Activated CD4-positive, alpha-beta T cell treated with anti-CD3 and anti-CD28 coated beads, Interleukin-2, amount 50 U/mL, for 4 hours (primary cell): ENCODE measurements at places on chromosomes 1 and 21.

GRCh38 chr1:204321665-204322064, 38.1 kb downstream of the PLEKHA6 start:
- DNase-seq: no peak

DNA sequence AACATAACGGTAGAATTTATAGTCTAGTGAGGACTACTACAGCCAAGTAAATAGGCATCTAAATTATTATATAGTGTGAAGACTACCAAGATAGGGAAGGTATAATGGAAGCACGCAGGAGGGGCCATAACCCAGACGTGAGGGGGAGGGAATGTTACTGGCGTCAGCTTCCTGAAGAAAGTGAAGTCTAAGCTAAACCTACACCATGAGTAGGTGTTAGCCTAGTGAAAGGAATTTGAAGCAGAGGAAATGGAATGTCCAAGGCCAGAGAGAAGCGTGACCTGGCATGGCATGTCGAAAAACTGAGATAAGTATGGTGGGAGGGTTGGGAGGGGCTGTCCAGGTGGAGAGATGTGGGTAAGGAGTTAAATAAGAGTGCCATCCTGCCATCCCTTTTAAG, 140.5 kb downstream of the SLC44A5 start:
- DNase-seq: no peak

DNA sequence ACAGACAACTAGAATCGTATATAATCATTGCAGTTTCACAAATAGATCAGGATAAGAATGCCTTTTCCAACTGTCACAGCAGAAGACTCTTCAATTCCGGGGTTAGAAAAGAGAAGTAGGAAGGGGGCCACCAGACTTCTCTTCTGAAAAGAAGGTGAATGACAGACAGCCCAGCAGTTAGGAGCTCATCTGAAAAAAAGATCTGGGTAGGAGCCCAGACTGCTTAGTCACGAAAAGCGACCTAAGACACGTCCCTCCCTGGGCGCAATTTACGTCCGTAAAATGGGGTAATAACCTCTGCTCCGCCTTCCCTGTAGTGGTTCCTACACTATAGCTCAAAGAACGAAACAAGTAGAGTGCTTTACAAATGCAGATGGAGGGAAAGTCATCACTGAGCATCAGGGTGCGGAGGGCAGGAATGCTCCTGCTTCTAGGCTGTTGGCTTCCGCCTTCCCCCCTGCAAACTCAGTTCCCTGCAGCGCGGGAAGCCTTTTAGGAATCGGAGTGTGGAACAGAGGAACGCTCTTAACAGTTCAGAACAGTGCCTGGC, 582 bp downstream of the ORC1 start:
- peak; percentile 38 for DNase-seq

- DNase-seq: no peak
Observed at GRCh38 chr1:3858231-3858981, 1.1 kb downstream of the DFFB start.

DNA sequence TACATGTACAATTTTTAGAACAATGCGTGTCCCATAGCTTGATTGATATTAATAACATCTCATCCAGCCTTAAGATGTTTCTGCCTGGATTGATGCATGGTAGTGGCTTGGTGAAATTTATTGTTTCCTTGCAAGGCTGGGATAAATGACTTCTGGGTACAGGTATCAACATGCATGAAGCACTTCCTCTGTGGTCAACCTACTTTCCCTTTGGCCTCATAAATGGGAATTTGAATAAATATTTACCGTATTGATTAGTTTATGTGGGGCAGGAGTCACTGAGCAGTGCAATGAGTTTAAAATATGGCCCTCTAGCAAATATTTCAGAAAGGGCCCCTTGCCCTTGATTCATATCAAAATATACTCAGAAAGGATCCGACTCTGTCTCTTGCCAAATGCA, 83.9 kb upstream of the KCNE2 start:
- no peak for DNase-seq

DNA sequence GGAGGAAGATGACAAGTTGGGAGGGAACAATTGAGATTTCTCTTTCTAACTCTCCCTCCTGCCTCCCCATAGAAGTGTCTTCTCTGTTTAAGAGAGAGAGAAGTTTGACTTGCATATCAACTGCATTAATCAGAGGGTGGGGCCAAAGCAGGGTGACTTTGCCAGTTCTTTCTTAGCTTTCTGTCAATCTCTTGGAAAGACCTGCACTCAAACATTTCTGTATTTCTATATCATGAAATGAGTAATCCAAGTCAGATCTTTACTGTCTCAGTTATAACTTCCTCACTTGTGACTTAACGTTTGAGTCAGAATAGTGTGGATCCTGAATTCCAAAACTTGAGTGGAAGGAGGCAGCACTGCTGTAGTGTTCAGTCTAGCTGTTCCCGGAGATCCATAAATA, 180.8 kb upstream of the KCNK2 start:
- no peak for DNase-seq

DNA sequence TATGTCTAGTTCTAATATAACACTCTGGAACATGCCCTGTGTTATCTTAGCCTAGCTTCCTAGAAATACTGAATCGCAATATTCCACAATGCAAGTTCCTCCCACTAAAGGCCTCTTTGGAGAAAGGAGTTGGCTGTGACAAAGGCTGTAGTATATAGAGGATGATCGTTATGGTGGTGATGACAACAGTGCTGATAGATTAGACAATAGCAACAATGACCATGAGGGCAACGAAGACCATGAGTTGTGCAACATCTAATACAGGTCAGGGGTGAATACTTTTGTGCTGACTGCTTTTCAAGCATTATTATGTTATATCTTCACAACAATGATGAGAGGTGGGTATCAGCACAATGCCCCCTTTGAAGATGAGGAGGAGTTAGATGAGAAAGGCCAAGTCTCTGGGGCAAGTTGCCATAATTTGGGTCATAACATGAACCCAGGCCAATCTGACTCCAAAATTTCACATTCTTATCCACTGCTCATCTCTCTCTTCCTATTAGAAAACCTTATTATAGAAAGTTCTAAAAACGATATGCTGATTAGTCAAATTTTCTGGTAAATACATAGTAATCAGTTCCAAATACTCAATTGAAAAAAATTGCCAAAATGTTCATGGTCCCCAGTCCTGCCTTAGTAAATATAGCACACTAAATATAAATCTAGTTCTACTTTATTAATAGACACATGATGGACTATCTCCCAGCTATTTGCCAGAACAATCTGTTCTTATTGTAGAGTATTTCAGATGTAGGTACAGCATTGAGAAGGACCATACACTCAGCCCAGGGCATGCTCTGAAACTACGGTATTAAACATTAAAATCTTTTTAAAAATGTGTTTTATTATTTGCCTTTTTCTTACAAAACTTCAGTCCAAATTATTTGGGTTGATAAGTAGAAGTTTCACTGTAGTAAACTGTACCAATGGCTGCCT, 37.5 kb downstream of the HIVEP3 start:
- DNase-seq: no peak

- no peak for DNase-seq
Observed at GRCh38 chr1:152525080-152525641, 10.9 kb downstream of the CRCT1 start.

DNA sequence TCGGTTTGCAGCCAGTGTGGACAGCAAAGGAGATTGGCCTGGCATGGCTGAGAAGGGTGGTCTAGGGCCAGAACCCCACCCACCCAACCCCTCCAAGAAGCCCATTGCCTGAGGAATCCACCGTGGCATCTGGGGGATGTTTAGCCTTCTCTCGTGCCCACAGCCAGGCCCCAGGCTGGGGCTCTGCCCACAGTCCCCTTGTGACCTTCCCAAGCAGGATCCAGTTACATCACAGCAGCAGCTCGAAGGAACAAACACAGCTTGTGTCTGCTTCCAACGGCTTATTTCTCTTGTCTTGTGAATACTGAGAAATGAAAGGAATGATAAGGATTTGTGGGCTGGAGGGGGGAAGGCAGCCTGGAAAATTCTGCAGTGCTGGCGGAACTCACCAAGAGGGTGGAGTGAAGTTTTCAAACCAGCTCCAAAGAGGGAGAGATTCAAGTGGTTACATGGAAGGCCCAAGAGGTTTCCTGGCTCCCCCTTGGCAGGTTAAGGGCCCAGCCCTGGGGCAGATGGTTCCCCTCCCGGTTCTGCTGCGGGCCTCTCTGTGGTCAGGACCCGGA, 61.6 kb downstream of the DHRS3 start:
- DNase-seq: no peak

DNA sequence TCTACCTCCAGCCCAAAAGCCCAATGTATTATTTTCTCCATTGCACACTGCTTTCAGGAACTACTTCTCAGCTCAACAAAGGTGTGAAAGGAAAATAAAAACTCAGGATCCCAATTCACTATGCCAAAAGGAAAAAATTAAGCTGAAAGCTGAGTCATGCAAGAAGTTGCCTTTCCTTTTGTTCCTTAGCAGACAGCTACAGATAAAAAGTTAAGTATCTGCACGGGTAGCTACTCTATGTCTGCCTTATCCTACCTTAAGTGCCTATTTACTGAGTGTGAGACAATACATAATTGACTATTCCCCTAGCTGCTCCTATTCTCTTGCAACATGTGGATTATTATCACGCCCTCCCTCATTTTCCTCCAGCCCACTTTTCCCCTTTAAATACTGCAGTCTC, 84.1 kb downstream of the ADCY10 start:
- no peak for DNase-seq

GRCh38 chr1:39977202-39977601, 22.3 kb downstream of the MFSD2A start:
- DNase-seq: no peak

- peak; percentile 32 for DNase-seq
Observed at GRCh38 chr1:59020151-59020997, 236.5 kb upstream of the JUN start.
